Cortex of kidney (tissue), 1 donor: ENCODE measurements at places on chromosomes 6 and 20.

- DNase-seq: no peak
Observed at GRCh38 chr6:157755746-157756411, 67.2 kb upstream of the SNX9 start.

DNA sequence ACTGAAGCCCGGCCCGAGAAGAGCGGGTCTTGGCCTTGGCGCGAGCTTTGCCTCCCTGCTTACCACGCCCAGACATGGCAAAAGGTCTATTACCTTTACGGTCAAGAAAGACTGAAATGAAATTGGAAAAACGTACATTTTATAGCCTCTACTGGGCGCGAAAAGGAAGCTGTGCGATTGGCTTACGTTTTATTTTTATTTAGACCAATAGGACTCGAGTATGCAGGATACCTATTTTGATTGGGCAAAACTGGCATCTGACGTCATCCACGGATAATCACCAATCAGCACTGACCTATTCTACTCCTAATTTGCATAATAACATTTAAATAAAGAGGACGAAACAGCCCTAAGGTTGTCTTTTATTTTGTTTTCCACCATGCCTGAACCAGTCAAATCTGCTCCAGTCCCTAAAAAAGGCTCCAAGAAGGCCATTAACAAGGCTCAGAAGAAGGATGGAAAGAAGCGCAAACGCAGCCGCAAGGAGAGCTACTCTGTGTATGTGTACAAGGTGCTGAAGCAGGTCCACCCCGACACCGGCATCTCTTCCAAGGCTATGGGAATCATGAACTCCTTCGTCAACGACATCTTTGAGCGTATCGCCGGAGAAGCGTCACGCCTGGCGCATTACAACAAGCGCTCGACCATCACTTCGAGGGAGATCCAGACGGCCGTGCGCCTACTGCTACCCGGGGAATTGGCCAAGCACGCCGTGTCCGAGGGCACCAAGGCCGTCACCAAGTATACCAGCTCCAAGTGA is 97.4 kb downstream of the OR2B2 start:
- no peak for DNase-seq

- DNase-seq: no peak
Observed at GRCh38 chr6:168164462-168165061, 85.5 kb upstream of the FRMD1 start.

GRCh38 chr6:7916959-7917358 is 6.4 kb upstream of the TXNDC5 start:
- no peak for DNase-seq

DNA sequence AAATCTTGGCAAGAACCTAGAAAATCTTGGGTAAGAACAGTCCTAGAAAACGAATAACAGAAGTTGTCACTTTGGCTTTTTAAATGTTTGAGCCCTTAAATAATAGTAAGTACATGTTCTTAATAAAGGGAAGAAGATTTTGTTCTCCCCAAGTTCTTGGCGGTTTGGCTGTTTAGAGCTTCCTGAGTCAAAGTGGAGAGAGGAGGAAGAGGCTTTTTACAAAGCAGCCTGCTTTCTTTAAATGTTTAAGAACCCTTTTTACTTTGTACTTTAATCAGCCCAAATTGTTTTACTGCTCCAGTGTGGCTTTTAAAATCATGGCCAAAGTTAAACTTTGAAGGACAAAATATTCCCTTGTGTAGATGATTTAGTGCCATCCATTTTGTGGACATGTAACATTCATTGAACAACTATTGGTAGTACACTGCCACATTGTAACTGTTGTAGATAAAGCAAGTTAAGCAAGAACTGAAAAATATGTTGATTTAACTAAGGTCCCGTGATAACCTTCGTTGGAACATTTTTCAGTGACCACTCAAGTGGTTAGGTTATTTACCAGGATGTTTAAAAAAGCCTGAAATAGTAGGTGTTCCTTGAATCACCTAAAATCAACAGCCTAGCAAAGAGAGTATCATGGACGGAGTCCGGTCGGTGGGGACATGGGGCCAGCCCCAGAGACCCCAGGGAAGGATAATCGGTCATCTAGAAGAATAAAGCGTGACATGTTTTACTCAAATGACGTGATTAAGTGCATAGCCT is 2.4 kb downstream of the AMD1 start:
- DNase-seq: no peak

DNA sequence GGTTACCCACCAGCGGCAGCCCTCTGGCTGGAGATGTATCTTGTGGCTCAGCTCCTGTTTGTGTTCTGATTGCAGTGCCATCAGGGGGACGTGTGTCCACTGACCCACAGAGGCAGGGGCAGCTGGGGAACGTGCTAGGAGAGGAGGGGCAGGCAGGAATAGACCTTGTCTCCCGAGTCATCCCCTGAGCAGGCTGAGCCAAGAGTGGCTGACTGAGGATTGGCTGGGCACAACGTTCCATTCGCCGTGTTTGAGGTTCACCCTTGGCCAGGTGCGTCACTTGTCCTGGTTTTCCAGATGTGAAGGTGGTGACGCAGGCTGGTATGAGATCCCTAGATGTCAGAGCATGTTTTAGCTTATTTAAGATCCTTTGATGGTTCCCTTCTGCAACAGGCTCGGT is 57.7 kb downstream of the ADNP start:
- DNase-seq: no peak
